Activated CD4-positive, alpha-beta memory T cell treated with anti-CD3 and anti-CD28 coated beads for 36 hours (primary cell): ENCODE measurements at places on chromosomes 4 and X. TPM values are rescaled to one million over a fixed set of nuclear protein-coding genes. Genes with fewer than 3 reads are reported as not detected.

Gene TSPAN7
- total RNA-seq = 0.73 TPM

Gene BCAP31
- total RNA-seq = 121 TPM

Gene MAGEC3
- total RNA-seq = not detected

Gene TCEANC
- total RNA-seq = 1.9 TPM

Gene LRIT3
- total RNA-seq = 0.14 TPM

GRCh38 chrX:1181170-1181569, 31.3 kb downstream of the CRLF2 start:
- no peak overlapping the region for H3K27ac ChIP-seq
- H3K27me3 ChIP-seq = no peaks in the 10 kb centered on the region
- H3K4me3 ChIP-seq = no peak overlapping the region
- H3K36me3 ChIP-seq = no peaks in the 10 kb centered on the region
- no peak for DNase-seq

DNA sequence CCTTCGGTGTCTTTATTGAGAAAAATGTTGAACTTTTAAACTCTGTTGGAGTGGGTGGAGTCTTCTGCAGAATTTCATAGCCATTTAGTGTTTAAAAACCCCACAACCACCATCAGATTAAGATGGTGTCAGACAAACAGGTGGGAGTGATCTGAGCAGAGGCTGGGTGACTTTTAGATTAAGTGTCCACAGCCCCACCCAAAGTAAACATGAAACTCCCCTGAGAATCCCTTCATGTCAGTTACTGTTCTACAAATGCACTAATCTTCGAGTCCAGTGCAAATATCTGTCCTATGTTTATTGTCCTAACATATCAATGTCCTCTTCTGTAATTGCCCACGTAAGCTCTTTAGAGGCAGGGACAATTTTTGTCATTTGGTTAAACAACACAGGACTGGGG, 175.6 kb upstream of the RBPJ start:
- no peak for DNase-seq
- H3K4me3 ChIP-seq = peak overlapping the region; percentile 30
- peaks cover 53% of the 10 kb centered on the region for H3K4me1 ChIP-seq
- H3K36me3 ChIP-seq = peaks cover 4% of the 10 kb centered on the region

GRCh38 chr4:13992975-13993520, 365.5 kb upstream of the BOD1L1 start:
- H3K4me1 ChIP-seq = no peaks in the 10 kb centered on the region
- H3K36me3 ChIP-seq = no peaks in the 10 kb centered on the region
- H3K4me3 ChIP-seq = no peak overlapping the region
- DNase-seq = no peak
- H3K27ac ChIP-seq = no peak overlapping the region

DNA sequence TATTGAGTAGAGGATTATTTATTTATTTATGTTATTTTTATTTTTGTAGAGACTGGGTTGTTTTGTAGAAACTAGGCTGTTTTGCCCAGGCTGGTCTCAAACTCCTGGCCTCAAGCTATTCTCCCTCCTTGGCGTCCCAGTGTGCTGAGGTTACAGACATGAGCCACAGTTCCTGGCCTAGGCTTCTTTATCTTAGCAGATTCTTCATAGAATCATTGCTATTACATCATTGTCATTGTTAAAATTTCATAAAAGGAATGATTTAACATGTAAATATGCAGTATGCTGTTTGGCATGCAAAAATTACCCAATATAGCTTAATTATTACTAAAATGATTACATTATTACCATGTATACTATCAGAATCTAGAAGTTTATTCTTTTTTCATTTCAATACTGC, 24.2 kb downstream of the SULT1E1 start:
- H3K27me3 ChIP-seq = no peaks in the 10 kb centered on the region
- peaks cover 5% of the 10 kb centered on the region for H3K4me1 ChIP-seq

GRCh38 chr4:79466621-79467020, 58.6 kb upstream of the GK2 start:
- H3K27me3 ChIP-seq = no peaks in the 10 kb centered on the region
- H3K36me3 ChIP-seq = no peaks in the 10 kb centered on the region
- H3K27ac ChIP-seq = no peak overlapping the region
- DNase-seq = no peak

GRCh38 chr4:108072300-108072699, 82.6 kb downstream of the HADH start:
- peak; percentile 71 for DNase-seq
- H3K4me3 ChIP-seq = no peak overlapping the region
- peaks cover 44% of the 10 kb centered on the region for H3K36me3 ChIP-seq
- H3K4me1 ChIP-seq = peaks cover 74% of the 10 kb centered on the region

DNA sequence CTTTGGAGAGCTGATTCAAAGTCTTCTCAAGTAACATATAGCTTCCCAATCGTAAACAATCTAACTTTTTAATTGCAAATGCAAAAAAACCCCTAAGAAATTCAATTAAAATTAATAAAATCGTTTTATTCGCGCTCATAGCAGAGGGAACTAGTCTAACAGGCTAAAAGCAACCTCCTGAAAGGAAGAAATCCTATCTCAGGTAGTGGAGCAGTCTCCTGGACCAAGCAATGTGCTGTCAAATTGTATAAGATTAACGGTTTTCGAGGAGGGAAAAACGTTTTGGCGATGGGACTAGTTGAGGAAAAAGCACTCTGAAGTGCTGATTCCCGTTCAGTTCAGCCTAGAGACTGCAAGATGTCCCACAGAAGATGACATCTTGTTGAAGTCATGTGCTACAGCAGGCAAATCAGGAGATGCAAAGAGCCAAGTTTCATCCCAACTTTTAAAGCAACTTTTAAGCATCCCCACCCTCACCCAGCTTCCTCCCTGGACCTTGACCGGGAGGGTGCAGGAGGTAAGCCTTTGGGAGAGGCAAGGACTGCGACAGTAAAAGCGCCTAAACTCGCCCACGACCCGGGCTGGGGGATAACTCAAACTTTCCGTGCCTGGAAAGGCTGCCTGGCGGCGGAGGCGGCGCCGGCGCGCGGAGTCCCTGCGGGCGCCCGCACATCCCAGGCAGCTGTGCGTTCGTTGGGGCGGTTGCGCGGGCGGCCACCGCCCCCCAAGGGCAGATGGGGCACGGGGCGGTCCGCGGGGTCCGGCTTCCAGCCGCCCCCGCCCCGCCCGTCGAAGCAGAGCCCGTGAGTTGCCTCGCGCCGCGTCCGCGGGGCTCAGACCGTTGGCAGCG, 784 bp downstream of the MAP7D3 start:
- H3K4me3 ChIP-seq = peak overlapping the region; percentile 75
- DNase-seq = peak; percentile 66
- H3K27me3 ChIP-seq = no peaks in the 10 kb centered on the region
- H3K36me3 ChIP-seq = no peaks in the 10 kb centered on the region
- H3K27ac ChIP-seq = peak overlapping the region; percentile 38

DNA sequence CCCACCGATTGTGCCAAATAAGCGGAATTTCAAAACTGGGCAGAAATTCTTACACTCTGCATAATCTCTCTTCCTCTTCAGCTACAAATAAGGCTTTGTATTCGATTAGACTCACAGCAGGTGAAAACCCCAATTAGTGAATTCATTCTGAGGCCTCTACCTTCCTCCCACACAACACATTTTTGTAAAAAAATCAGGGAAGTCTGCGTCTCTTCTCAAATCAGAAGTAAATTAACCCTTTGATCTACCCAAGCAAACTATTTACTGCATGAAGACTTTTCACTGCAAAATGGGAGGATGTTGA, 200.6 kb upstream of the FTHL17 start:
- no peak for DNase-seq
- H3K27me3 ChIP-seq = peaks cover 4% of the 10 kb centered on the region
- no peak overlapping the region for H3K4me3 ChIP-seq
- no peaks in the 10 kb centered on the region for H3K36me3 ChIP-seq

DNA sequence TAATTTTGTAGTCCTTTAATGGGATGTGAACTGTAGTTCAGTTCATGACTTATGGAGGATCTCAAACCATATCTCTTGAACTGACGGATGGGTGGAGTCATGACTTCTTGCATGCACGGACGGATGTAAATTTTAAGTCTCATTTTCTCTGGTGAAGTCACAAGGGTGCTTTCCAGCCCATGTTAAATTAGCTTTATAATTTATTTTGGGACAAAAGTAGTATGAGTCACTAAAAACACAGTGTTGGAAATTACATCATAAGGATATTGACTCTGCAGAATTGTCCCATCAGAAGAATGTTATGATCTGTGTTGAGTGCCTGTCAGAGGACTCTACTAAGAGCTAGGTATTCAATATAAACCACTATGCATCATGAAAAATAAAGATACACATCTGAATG, 6.8 kb upstream of the PAGE5 start:
- DNase-seq = no peak
- no peaks in the 10 kb centered on the region for H3K27me3 ChIP-seq
- H3K4me3 ChIP-seq = no peak overlapping the region
- no peaks in the 10 kb centered on the region for H3K36me3 ChIP-seq
- no peak overlapping the region for H3K27ac ChIP-seq

GRCh38 chr4:146302822-146303221, 88.5 kb downstream of the REELD1 start:
- H3K4me1 ChIP-seq = no peaks in the 10 kb centered on the region
- no peaks in the 10 kb centered on the region for H3K27me3 ChIP-seq
- H3K27ac ChIP-seq = no peak overlapping the region
- no peak for DNase-seq
- peaks cover 9% of the 10 kb centered on the region for H3K36me3 ChIP-seq
- H3K4me3 ChIP-seq = no peak overlapping the region

GRCh38 chr4:88028946-88029345, 21.5 kb downstream of the PKD2 start:
- H3K27me3 ChIP-seq = no peaks in the 10 kb centered on the region
- H3K4me1 ChIP-seq = peaks cover 15% of the 10 kb centered on the region
- DNase-seq = no peak
- no peak overlapping the region for H3K4me3 ChIP-seq
- H3K36me3 ChIP-seq = peaks cover 22% of the 10 kb centered on the region
- H3K27ac ChIP-seq = no peak overlapping the region

GRCh38 chrX:123685232-123685631, 47.6 kb downstream of the THOC2 start:
- H3K27ac ChIP-seq = no peak overlapping the region
- no peaks in the 10 kb centered on the region for H3K4me1 ChIP-seq
- no peak overlapping the region for H3K4me3 ChIP-seq
